ENCODE measurements at places on chromosomes 16 and 17.

GRCh38 chr17:75225016-75225415 lies 19.5 kb downstream of the NUP85 start:
- no peak for DNase-seq

DNA sequence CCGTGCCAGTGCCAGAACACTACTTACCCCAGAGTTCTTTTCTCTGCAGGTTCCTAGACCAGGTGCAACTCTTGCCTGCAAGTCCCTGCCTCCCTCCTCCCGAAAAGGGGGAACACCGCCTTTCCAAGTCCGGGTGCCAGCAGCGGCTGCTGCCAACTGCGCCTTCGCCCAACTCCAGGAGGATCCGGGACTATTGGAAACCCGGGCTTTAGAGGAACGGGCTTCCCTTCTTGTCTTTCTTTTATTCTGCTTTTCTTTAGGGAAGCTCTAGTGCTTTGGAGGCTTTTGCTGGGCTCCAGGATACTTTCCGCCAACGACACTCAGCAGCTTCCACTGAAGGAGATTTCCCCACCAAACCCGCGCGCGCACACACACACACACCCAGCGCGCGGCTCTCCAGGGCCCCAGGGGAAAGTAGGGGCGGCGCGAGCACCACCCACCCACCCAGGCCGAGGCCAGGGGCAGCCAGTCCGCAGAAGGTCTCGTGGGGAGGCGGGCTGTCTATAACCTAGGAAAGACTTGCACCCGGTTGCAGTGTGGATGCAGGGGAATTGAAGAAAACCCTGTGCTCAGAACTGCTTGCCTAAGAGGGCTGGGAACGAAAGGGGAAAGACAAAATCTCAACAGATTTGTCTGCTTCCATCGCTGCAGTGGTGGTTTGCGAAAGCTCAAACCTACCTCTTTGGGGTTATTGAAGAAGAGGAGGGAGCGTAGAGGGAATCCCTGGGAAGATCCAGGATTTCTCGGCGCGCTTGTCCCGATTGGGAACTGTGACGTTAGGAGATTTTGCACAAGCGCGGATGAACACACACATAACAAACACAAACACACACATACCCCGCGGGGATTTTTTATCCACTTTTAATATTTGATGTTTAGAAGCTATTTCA lies 977 bp upstream of the CA10 start:
- no peak for DNase-seq

DNA sequence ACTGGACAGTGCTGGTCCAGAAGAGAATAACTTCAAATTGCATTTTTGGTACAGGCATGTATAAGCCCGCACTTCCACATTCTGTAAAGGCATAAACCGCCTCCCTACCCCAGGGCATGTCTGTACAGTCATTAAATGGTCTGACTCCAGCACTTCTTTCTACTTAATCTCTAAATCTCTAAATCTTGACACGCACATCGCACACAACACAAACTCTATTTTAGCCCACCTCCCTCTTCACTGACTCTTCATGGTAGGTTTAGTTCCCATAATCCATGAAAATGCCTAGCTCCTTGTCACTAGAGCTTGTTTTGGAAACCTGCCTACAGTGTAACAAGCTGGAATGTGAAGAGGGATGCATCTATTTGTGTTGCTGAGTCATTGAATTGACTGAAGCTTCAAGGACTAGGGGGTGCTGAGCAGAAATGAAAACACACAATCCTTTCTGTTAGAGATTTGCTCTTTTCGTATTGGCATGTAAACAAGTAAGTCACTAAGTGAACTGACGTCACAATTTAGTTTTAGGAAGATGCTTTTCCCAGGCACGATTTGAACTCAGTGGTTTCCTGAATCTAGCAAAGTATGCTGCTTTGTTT lies 1.6 kb upstream of the DUSP14 start:
- peak; percentile 86 for DNase-seq

DNA sequence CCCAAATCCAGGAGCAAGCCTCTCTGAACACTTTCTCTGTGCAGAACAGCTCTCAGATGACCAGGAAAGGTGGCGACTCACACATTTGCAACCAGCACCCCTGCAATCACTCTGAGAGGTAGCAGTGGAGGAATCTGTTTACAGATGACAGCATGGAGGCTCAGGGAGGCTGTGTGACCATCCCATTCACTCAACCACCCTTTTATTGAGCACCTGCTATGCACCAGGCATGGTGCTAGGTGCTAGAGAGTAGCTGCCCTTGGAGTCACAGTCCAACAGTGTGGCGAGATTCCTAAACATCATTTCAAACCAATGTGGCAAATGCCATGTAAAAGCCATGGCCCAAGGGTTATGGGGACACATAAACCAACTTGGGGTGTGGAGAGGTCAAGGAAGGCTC lies 1.5 kb upstream of the ITGB4 start:
- no peak for DNase-seq

DNA sequence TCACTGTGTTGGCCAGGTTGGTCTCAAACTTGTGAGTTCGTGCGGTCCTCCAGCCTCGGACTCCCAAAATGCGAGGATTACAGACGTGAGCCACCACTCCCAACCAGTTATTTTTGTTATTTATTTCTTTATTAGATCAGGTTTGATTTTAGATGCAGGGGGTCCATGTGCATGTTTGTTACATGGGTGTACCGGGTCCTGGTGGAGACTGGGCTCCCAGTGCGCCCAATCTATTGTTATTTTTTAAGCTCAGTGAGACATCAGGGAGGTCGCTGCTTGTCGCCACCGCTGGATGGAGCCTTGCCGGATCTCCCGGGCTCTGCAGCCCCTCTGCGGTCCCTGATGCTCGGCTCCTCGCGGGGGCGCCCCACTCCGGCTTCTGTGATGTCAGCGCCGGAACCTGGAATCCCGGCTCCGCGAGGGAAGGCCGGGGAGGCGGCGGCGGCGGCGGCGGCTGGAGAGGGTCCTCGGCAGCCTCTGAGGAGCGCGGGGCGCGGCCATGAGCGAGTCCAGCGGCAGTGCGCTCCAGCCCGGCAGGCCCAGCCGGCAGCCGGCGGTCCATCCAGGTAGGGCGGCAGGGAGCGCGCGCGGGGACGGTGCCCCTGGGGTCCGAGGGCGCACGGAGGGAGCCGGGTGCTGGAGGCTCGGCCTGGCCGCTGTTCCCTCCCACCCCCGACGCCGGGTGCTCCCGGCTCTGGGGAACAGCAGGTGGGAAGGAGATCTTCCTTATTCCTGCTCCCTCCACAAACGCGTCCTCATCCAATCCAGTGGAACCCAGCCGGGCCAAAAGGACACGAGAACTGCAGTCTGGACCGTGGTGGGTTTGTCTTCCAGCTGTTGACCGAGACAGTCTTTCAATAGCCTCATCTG lies at the start of gene TMC7:
TSS of gene TMC7 (plus strand) at position 370 of the 870 bp plus-strand sequence. CDS start at position 500, 130 bp downstream.
- DNase-seq, result peak; percentile 91

- DNase-seq, result no peak
These were observed 394.5 kb downstream of the NPIPA8 start for GRCh38 chr16:17942067-17942466.

DNA sequence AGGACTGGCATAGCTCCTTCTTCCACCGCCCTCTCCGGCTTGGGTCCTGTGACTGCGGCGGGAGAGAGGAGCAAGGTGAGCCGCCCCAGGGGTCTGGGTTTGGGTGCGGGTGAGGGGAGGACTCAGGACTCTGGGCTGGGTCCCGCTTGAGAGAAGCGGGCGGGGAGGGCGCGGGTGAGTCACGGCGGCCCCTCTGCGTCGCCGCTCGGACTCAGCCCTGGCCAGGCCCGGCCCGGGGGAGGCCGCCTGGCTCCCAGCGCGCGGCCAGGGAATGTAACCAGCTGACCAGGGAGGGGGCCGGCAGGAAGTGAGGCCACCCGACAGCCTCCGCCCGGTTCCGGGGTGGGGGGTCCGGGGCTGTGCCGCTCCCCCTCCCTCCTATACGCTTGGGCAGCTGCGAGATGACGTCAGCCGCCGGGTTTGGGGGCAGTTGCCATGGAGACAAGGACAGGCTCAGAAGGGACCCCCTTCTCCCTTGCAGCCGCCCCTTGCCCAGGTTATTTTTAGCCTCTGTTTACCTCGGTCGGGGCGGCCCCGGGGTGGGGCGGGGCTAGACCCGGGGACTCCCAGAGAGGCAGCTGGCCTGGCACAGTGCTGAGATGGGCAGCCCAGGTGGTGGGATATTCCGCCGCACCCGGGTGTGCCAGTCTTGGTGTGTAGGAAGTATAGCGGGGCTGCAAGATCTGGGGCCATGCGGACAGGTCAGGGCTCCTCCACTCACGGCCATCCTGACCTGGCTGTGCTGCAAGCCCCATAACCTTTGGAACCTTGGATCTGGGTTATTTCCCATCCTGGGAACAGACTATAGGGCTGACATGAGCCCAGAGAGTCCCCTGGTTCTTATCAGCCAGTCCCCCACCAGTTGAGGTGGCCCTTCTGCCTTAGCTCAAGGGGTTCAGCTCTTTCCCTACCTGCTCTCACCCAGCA lies 1.6 kb downstream of the RIPOR1 start:
- peak; percentile 86 for DNase-seq

- no peak for DNase-seq
These were observed 39.2 kb downstream of the MPRIP start for GRCh38 chr17:17081304-17081940.

DNA sequence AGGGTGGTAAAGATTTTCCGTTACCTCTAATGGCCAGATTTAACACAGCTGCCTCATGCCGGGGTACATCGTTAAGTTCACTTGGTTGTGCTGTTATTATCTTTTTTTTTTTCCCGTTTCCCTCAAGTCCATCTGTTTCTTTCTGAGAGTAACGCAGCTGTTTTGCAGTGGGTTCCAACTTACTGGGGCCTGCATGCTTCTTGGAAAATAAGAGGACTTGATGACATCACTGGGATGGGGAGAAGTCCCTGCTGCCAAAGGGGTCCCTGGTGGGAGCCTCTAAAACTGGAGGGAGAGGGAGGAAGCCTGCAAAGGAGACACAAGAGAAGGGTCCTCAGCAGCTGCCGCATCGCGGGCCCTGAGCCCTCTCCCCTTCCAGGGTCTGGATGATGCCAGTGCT lies 77.8 kb upstream of the NOL11 start:
- peak; percentile 76 for DNase-seq

DNA sequence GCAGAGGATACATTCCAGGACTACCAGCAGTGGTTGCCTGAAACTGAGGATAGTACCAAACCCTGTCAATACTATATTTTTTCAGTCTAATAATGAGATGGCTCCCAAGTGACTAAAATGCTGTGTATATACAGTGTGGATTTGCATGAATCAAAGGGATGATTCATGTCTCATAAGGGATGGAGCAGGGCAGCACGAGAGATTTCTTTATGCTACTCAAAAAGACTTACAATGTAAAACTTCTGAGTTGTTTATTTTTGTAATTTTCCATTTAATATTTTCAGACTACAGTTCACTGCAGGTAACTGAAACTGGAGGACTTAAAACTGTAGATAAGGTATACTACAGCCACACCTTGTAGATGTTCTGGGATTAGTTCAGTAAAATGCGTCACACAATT lies 674.7 kb upstream of the SALL1 start:
- no peak for DNase-seq

DNA sequence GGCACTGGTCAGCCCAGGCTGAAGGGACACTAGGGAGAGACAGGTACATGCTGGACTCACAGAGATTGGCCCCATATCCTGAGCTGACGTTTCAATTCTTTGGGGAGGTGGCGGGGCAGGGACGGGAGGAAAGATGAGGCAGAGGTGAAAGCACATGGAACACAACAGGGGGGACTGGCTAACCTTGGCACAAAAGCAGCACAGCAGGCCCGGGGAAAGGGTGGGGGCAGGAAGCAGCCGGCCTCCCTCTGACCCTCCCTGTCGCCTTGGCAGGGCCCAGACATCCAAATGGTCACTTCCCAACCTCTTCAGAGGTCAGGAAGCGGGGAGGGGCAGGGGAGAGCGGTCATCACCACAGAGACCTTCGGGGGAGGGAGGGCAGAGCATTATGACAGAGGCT lies 6.6 kb downstream of the VAT1 start:
- no peak for DNase-seq

GRCh38 chr16:15961060-15961511 lies 11.7 kb downstream of the ABCC1 start:
- DNase-seq, result no peak

DNA sequence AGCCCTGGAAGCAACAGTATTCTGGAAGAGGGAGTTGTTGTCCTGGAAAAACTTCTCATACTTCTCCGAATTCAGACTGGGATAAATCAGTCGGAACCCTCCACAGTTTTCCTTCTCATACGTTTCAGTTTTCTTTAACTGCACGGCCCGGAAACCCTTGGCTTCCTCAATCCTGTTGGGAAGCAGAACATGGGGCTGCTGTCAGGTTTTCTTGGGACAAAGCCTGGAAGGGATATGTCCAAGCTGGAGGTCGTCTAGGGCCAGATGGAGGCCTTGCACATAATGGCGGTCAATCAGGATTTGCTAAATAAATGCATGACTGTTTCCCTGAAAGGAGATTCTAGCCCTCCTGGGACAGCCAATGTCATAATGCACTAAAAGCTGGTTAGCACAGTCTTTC lies 29.2 kb downstream of the TTLL6 start:
- DNase-seq, result no peak

DNA sequence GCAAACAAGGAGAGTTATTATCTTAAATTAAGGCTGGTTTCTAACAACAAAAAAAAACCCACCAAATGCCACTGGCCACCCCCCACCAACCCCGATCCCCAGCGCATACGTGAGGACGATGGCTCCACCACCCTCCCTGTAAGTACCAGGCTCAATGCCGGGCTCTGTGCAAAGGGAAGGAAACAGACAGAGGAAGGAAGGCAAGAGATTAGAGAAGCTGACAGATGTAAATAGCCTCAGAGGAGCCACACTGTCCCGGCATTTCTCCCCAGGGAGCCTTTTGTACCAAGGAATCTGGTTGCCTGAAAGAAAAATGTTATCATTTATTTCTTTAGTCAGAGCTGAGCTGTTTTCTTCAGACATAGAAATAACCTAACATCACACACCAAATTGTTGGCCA lies 13.1 kb downstream of the SOST start:
- no peak for DNase-seq

GRCh38 chr17:8108972-8109660 lies 9.2 kb downstream of the ALOXE3 start:
- DNase-seq, result no peak

GRCh38 chr17:69757688-69758430 lies 317.2 kb upstream of the KCNJ16 start:
- DNase-seq, result no peak

GRCh38 chr17:69402052-69402451 lies 12.4 kb upstream of the MAP2K6 start:
- DNase-seq, result no peak

- peak; percentile 95 for DNase-seq
These were observed 15.6 kb upstream of the CBFA2T3 start for GRCh38 chr16:88992351-88993165.

DNA sequence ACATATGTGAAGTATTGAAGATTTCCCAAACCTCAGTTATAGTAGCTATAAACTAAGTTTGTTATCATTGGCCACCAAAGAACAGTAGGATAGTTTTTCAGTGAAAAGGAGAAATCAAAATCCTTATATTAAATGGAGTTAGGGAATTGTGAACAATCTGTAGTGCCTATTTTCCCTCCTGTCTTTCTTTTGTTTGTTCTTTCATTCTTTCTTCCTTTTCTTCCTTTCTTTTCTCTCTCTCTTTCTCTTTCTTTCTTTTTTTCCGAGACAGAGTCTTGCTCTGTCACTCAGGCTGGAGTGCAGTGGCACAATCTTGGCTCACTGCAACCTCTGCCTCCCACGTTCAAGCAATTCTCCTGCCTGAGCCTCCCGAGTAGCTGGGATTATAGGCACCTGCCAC lies 48.8 kb downstream of the SSH2 start:
- no peak for DNase-seq

- DNase-seq, result no peak
These were observed 7.4 kb upstream of the PSMC3IP start for GRCh38 chr17:42584880-42585279.

- DNase-seq, result peak; percentile 60
These were observed 18.8 kb downstream of the SIAH1 start for GRCh38 chr16:48366165-48367093.
